ENCODE measurements at places on chromosomes 12 and 14. TPM values are rescaled to one million over a fixed set of nuclear protein-coding genes. Genes with fewer than 3 reads are reported as not detected.

The TCP11L2 gene
- total RNA-seq = 3.2 TPM

The CCDC196 gene
- total RNA-seq = not detected

The TAS2R30 gene
- total RNA-seq = not detected

The CAPZA3 gene
- not detected for total RNA-seq

The B4GALNT3 gene
- 0.47 TPM for total RNA-seq

The ASCL1 gene
- not detected for total RNA-seq

The TAS2R7 gene
- not detected for total RNA-seq

The RNASE2 gene
- not detected for total RNA-seq

The FBRSL1 gene
- 82.4 TPM for total RNA-seq

The SENP1 gene
- total RNA-seq = 12.8 TPM

The RNF212B gene
- not detected for total RNA-seq

The ADAMTS20 gene
- not detected for total RNA-seq

The KERA gene
- not detected for total RNA-seq

The IL23A gene
- 0.41 TPM for total RNA-seq

The MYF6 gene
- not detected for total RNA-seq

The LEMD3 gene
- total RNA-seq = 12.0 TPM

The SOAT2 gene
- 0.24 TPM for total RNA-seq

The PLXNC1 gene
- total RNA-seq = 0.16 TPM

The TAS2R42 gene
- total RNA-seq = not detected

The PLEKHH1 gene
- total RNA-seq = 4.3 TPM

The LTBR gene
- 183 TPM for total RNA-seq

The KRT2 gene
- total RNA-seq = not detected

The SLC17A8 gene
- total RNA-seq = not detected

The KRT75 gene
- total RNA-seq = 0.29 TPM

The GSC gene
- 0.44 TPM for total RNA-seq

The RBM19 gene
- total RNA-seq = 16.4 TPM

The RAP1B gene
- total RNA-seq = 176 TPM

The FOXG1 gene
- total RNA-seq = 0.09 TPM

The RBMS2 gene
- total RNA-seq = 10.4 TPM

The TAS2R9 gene
- not detected for total RNA-seq

The KRT82 gene
- total RNA-seq = not detected

The NFATC4 gene
- total RNA-seq = 0.07 TPM

The SLC5A8 gene
- total RNA-seq = not detected

The P2RX7 gene
- total RNA-seq = not detected

The CEBPE gene
- total RNA-seq = not detected

The RD3L gene
- not detected for total RNA-seq

The CDCA3 gene
- total RNA-seq = 83.5 TPM

The TSPAN9 gene
- total RNA-seq = 16.7 TPM

The IL22 gene
- total RNA-seq = not detected

The DTX1 gene
- total RNA-seq = 0.32 TPM

The HAL gene
- 0.06 TPM for total RNA-seq

The NKX2-1 gene
- total RNA-seq = 0.06 TPM

The HSPB8 gene
- 15.4 TPM for total RNA-seq

The MSI1 gene
- total RNA-seq = 1.5 TPM

The FIGNL2 gene
- 0.16 TPM for total RNA-seq

The GRIP1 gene
- total RNA-seq = 0.71 TPM

The INSM2 gene
- total RNA-seq = 0.02 TPM

The CLEC2B gene
- total RNA-seq = 3.0 TPM

The FITM1 gene
- total RNA-seq = 0.13 TPM

The FGF23 gene
- not detected for total RNA-seq

The HEATR5A gene
- 22.1 TPM for total RNA-seq

The IFI27 gene
- 0.62 TPM for total RNA-seq

The NELL2 gene
- not detected for total RNA-seq

The RPGRIP1 gene
- 0.37 TPM for total RNA-seq

Measured in A549 treated with CpdA at 1 μM for 4 hours (cell line).